Activated T-cell treated with anti-CD3 and anti-CD28 coated beads, Interleukin-2, amount 50 U/mL, for 24 hours (primary cell): ENCODE measurements at places on chromosomes 16 and 17.

- H3K4me1 ChIP-seq = no peaks in the 10 kb centered on the region
- H3K27me3 ChIP-seq = no peaks in the 10 kb centered on the region
- H3K27ac ChIP-seq = no peak overlapping the region
- peaks cover 22% of the 10 kb centered on the region for H3K36me3 ChIP-seq
- DNase-seq = no peak
These were observed 85.4 kb upstream of the CLEC18A start for GRCh38 chr16:69865701-69866100.

- no peak overlapping the region for H3K27ac ChIP-seq
- DNase-seq = no peak
- H3K4me3 ChIP-seq = peak overlapping the region; percentile 61
- peaks cover 10% of the 10 kb centered on the region for H3K4me1 ChIP-seq
These were observed 832 bp upstream of the ADAP2 start for GRCh38 chr17:30920683-30921543.

DNA sequence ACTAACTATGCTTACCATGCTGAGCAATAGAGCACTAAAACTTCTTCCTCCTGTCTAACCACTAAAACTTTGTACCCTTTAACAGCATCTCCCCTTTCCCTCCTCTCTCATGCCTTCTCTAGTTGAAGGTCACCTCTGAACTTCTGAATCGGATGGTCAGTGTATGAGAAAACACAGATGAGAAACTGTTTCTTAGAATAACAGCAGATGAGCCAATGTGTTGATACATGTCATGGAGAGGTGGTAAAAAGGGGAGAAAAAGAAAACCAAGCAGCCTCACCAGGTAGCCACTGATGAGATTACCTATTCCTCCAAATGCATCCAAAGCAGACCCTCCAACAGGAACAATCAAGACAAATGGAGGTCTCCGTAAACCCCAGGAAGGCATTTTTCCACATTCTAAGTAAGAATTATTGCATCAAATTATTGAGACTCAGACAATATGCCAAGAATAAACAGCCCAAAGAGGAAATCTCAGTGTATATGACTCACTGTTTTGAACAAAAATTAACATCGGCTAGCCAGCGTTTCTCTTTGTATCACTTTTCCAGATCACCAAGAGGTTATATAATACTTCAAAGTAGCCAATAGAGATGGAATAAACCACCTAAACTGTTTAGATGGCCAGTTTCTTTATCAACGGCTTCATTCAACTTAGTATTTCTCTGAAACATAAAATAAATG is 793.3 kb upstream of the SOX9 start:
- no peaks in the 10 kb centered on the region for H3K4me1 ChIP-seq
- H3K27me3 ChIP-seq = no peaks in the 10 kb centered on the region
- DNase-seq = no peak
- H3K36me3 ChIP-seq = no peaks in the 10 kb centered on the region
- no peak overlapping the region for H3K4me3 ChIP-seq
- H3K27ac ChIP-seq = no peak overlapping the region

- DNase-seq = peak; percentile 44
- peaks cover 31% of the 10 kb centered on the region for H3K4me1 ChIP-seq
- peak overlapping the region; percentile 37 for H3K4me3 ChIP-seq
- H3K36me3 ChIP-seq = peaks cover 92% of the 10 kb centered on the region
These were observed 8.0 kb downstream of the TLCD3A start for GRCh38 chr17:740240-741017.
